Transverse colon (tissue), 4 donors: ENCODE measurements at places on chromosomes 13 and 19.

- no peaks in the 10 kb centered on the region for H3K4me1 ChIP-seq
- no peaks in the 10 kb centered on the region for H3K27me3 ChIP-seq
- DNase-seq = no peak
Measured at GRCh38 chr13:102657630-102658029, 37.2 kb downstream of the METTL21C start.

GRCh38 chr13:105847527-105848291 is 687.8 kb downstream of the EFNB2 start:
- H3K27ac ChIP-seq = no peak overlapping the region
- H3K27me3 ChIP-seq = no peaks in the 10 kb centered on the region
- DNase-seq = no peak
- no peak overlapping the region for H3K4me3 ChIP-seq

DNA sequence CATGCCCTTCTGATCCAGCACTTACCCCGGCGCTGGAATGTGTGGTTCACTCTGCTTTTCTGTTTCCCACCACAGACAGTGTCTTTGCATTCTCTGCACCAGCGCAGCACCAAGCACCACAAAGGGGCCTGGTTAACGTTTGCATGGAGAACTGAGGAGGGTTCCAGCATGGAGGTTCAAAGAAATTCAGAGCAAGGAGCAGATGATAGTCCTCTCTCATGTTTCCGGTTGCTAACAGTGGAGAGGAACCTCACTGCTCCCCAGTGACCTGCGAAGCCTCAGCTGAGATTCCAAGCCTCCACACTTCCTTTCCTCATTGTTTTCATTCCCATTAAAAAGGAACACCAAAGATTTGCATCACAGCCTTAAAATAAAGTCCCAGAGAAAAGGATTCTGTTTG is 99.7 kb downstream of the STARD13 start:
- no peaks in the 10 kb centered on the region for H3K27me3 ChIP-seq
- H3K27ac ChIP-seq = peak overlapping the region; percentile 54
- DNase-seq = no peak
- H3K4me1 ChIP-seq = peaks cover 58% of the 10 kb centered on the region

DNA sequence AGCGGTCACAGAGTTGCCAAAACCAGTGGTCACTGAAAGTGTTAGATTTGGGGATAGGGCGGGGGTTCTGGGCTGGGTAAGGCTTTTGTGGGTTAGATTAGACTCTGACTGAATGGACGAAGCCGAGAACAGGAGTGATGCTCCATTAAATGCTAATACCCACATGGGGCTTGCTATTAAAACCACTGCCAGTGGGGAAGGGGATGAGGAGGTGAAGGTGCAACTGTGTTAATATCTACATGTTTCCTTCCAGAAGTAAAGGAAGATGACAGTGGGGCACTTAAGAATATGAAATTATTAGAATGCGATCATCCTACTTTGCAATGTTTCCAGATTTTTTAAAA is 573 bp upstream of the ZNF614 start:
- H3K36me3 ChIP-seq = peaks cover 29% of the 10 kb centered on the region
- H3K27me3 ChIP-seq = no peaks in the 10 kb centered on the region
- H3K27ac ChIP-seq = peak overlapping the region; percentile 94
- no peak for DNase-seq

- no peaks in the 10 kb centered on the region for H3K36me3 ChIP-seq
- H3K27ac ChIP-seq = no peak overlapping the region
- no peaks in the 10 kb centered on the region for H3K4me1 ChIP-seq
- H3K27me3 ChIP-seq = no peaks in the 10 kb centered on the region
- DNase-seq = no peak
Measured at GRCh38 chr19:6204212-6204611, 68.7 kb downstream of the ACSBG2 start.
